Memory B cell (primary cell): ENCODE measurements at places on chromosomes 1 and 21.

DNA sequence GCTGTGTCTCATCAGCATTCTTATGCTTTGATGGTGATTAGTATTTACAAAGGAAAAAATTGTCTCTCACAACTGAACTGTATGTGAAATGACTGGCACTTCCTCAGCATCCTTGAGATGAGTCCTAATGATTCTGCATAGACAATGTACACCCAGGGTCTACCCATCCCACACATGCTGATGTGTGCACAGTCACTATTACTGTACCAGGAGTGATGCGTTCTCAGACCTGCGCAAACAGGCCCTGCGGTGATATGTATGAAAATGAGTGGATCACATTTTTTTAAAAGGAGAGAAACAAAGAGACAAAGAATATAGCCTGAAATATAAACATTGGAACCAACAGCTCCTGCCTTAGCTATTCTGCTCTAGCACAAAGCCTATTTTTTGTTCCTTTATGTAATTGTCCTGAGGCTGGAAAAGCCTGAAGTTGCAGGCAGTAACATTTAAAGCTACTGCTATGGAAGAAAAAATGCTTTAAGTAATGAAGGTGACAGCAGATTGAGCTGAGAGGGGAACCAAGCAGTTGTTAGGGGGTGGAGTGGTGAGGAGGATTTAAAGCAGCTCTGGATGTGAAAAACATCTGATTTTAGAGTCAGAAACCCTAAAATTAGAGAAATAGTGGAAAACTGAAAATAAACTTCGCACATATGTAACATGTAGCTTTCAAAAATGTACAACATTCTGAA, 5.5 kb downstream of the RCAN1 start:
- no peak for DNase-seq

DNA sequence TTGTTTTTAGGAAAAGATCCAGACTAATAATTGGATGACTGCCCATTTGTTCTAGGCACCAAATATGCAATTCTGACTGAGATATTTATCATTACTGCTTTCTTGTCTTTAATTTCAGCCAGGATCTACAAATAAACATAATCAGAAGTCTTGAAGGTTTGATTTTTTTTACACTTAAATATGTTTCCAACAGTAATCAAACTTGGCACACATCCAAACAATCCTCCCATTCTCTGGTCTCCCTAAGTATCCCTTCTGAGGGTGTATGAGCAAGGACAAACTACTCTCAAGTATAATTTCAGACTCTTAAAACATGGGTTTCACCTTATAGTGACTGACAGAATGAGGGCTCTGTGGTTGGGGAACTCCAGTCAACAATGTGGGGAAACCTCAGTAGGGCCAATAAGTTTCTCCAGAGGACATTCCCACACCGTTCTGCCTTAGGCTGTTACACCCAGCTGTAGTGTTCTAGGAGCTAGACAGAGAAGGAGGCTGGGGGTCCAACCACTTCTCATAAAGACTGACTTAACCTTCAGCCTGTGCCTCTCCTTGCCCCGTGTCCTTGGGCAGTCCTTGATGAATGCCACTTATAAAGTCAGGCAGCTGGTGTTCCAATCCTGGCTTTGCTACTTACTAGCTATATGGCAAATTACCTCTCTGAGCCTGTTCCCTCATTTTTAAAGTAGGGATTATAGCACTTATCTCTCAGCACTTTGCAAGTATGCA, 1.5 kb upstream of the PALMD start:
- no peak for DNase-seq

GRCh38 chr1:94927405-94928175, 680 bp upstream of the CNN3 start:
- DNase-seq = no peak

- peak; percentile 59 for DNase-seq
Measured at GRCh38 chr1:36553591-36554322, 71.0 kb upstream of the CSF3R start.

- DNase-seq = peak; percentile 29
Measured at GRCh38 chr1:115807723-115808122, 33.2 kb downstream of the NHLH2 start.

- no peak for DNase-seq
Measured at GRCh38 chr1:172751683-172752082, 92.8 kb downstream of the FASLG start.

DNA sequence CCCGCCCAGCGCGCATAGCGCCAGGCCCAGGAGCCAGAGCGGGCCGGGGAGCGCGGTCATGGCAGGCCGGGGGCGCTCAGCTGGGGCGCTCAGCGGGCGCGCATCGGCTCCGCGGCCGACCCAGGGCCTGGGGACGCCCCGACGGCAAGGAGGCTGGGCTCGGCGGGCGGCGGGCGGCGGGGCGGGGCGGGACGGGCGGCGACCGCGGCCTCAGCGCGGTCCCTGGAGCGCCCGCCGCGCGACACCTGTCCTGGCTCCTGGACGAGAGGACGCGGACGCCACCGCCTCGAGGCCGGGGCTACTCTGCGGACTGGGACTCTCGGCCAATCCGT, 273 bp downstream of the BMP8B start:
- DNase-seq = no peak

DNA sequence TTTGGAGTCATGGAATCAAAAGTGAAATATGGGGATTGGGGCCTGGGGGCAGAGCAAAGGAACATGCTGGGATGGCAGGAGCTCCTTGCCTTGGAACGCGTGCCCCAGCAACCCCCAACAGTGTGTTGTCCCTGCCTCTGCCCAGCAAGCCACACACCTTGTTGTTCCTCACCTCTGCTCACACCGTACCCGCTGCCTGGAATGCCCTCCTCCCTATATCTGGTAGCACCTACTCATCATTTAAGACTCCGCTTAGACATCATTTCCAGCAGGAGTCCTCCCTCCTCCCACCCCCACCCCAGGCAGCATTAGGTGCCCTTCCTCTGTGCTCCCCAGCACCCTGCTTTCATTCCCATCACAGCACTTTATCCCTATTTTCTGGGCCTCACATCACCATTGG, 7.8 kb downstream of the NECTIN4 start:
- DNase-seq = no peak

GRCh38 chr1:168092566-168093355, 44.0 kb downstream of the GPR161 start:
- no peak for DNase-seq

- no peak for DNase-seq
Measured at GRCh38 chr1:160781914-160782689, 13.9 kb upstream of the LY9 start.
